ENCODE measurements at places on chromosomes 16 and 17.

DNA sequence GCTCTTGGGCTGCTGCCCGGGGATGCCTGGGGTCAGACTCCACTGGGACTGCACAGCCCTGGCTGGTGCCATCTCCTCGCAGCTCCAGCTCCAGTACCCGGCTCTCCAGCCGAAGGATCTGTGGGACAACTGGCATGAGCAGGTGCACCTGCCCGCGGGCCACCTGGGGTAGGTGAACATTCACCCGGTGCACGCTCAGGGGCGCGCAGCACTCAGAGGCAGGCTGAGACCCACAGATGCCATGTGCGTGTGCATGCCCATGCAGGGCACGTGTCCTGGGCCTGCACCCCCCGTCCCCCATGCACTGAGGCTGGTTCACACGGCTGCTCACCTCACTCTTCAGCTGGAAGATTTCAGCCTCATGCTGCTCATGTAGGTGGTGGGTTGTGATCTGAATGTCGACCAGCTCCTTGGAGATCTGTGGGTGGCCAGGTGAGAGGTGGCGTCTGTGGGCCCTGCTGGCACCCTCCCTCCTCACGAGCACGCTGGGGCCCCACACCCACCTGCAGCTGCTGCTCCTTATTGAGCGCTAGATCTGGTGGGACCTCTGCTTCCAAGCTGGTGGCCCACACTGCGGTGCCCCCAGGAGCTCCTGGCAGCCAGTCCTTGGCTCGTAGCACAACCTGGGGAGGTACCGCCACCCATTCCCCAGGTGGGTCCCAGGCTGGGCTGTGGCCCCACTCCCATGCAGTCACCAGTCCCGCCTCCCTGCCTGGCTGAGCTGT lies 618 bp downstream of the CCDC78 start:
- no peak for DNase-seq

DNA sequence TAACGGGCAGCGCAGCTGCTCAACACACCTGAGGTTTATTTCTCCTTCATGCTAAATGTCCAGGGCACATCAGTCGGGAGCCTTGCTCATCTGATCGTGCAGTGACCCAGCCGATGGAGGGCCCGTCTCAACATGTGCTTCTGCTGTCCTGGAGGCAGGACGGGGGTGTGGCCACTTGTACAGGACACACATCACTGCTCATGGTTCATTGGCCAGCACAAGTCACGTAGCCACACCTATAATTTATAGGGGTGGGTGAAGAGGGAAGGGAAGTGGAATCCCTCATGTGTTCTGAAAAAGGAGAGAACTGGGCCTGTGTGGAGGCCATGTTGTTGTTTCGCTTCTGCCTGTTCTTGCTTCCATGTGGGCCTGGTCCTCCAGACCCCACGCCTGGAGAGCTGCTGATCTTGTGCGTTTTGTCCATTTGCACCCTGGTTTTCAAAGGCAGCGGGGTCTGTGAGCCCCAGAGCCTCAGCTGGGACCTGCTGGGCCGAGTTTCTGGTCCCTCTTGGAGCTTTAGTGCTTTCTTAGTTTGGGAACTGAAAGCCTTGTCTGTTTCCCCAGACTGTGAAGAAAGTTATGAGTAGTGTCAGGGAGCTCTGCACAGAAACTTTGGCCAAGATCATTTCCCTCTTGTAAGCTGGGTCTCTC lies 60.5 kb downstream of the CMIP start:
- no peak for DNase-seq

DNA sequence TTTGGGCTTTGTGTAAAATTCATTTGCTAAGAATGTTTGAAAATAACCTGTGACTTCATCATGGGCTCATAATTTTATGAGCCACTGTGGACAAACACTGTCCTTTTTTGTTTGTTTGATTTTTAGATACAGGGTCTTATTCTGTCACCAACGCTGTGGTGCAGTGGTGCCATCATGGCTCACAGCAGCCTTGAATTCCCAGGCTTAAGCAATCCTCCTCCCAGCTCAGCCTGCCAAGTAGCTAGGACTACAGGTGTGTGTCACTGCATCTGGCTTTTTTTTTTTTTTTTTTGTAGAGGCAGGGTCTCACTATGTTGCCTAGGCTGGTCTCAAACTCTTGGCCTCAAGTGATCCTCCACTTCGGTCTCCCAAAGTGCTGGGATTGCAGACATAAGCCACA lies 8.3 kb downstream of the TEX2 start:
- DNase-seq = no peak

- no peak for DNase-seq
Measured at GRCh38 chr16:22031483-22032083, 23.7 kb downstream of the MOSMO start.

GRCh38 chr17:9258115-9259015 lies 237.1 kb downstream of the NTN1 start:
- DNase-seq = no peak
